Stimulated activated CD4-positive, alpha-beta T cell treated with anti-CD3 and anti-CD28 coated beads, Interleukin-15, amount 100 ng/mL, for 48 hours (primary cell): ENCODE measurements at places on chromosomes 3 and 15.
A peak's percentile ranks its signal among the peaks of the same experiment; 100 is the strongest.

- DNase-seq, result no peak
Observed at GRCh38 chr3:114408736-114409670, 115.2 kb downstream of the TIGIT start.

DNA sequence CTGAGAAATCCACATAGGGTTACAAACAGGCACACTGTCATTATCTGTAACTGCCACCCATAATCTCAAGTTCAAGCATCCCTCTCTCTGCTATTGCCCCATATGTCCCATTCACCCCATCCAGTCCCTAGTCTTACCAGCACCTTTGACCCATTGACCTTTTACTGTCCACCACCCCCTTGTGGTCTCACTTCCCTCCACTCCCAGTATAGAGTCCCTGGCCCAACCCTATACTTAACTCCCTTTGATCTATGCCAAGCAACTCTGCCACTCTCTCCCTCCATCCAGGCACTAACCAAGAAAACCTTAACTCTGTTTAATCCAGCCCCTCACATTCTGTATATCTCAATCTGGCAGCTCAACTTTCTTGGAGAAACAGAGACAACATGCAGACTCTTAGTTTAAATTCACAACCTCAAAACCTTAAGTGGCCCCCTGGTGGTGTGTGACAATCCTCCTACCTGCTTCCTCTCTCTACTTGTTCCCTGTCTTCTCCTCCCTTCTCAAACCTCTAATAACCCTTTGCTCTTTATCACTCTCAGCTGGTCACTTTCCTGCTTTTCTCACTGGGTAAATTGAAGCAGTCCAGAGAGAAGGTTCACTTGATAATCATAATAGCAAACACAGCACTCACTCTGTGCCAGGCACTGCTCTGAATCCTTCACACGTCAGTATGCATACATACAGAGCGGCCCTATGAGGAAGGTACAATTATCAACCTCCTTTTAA lies 162.7 kb downstream of the STT3B start:
- DNase-seq, result no peak

- DNase-seq, result no peak
Observed at GRCh38 chr15:70142072-70142321, 44.3 kb upstream of the TLE3 start.

GRCh38 chr3:182259579-182259978 lies 533.7 kb upstream of the ATP11B start:
- DNase-seq, result no peak

GRCh38 chr3:60890226-60890625 lies 361.0 kb downstream of the FHIT start:
- no peak for DNase-seq

DNA sequence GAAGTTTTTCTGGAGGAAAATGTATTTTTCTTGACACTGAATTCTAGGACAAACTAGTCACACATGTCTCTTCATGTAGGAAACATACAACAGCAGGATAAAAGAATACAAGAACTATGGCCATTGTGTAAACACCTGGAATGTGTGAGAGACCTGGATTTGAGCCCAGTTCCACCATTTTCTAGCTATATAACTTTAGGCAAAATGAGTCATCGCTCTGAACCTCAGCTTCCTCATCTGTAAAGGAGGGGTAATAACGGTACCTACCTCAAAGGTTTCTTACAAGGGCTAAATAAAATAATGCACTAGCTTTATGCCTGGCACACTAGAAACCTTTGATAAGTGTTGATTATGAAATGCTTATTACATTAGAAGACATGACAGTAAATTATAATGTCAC lies 57.8 kb downstream of the RIOX2 start:
- no peak for DNase-seq

DNA sequence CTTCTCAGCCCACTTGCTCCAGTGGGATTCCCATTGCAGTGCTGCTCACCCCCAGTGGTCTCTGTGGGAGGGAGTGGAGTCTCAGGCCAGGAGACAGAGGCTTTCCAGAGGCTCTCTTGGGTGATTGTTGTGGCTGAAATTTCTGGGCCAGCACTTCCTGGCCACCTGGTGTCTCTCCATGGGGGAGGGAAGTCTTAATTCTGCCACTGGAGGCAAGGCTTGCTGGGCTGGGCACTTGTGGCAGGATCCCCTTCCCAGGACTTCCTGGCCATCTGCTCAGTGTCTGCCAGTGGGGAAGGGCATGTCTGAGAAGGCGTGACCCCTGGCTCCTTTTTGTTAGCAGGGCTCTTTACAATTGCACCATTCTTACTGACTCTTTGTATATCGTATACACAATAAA lies 351.8 kb downstream of the GABRB3 start:
- no peak for DNase-seq

GRCh38 chr3:13584427-13584891 lies 35.5 kb downstream of the FBLN2 start:
- no peak for DNase-seq

GRCh38 chr15:25242957-25243799 lies 195.6 kb downstream of the UBE3A start:
- DNase-seq, result no peak

- DNase-seq, result no peak
Observed at GRCh38 chr15:94070356-94071295, 160.7 kb upstream of the MCTP2 start.

GRCh38 chr3:16516695-16517481 lies 3.4 kb upstream of the RFTN1 start:
- no peak for DNase-seq

GRCh38 chr3:185759512-185759911 lies 65.3 kb downstream of the IGF2BP2 start:
- DNase-seq, result no peak

DNA sequence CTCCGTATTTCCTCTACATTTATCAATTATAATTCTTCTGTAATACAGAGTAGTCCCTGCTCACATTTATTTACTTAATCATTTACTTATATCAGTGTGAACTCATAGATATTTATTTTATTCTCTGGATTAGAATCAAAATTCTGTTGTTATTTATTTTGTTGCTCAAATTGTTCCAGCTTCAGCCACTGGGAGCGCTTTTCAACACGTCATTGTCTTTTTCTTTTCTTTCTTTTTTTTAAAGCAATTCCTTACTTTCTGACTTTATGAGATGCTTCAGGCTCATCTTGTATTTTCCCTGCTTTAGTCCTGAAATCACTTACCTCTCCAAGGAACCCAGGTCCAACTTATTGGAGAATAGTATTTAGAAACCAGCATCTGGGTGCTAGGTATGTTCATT lies 53.4 kb downstream of the GLCE start:
- DNase-seq, result no peak

DNA sequence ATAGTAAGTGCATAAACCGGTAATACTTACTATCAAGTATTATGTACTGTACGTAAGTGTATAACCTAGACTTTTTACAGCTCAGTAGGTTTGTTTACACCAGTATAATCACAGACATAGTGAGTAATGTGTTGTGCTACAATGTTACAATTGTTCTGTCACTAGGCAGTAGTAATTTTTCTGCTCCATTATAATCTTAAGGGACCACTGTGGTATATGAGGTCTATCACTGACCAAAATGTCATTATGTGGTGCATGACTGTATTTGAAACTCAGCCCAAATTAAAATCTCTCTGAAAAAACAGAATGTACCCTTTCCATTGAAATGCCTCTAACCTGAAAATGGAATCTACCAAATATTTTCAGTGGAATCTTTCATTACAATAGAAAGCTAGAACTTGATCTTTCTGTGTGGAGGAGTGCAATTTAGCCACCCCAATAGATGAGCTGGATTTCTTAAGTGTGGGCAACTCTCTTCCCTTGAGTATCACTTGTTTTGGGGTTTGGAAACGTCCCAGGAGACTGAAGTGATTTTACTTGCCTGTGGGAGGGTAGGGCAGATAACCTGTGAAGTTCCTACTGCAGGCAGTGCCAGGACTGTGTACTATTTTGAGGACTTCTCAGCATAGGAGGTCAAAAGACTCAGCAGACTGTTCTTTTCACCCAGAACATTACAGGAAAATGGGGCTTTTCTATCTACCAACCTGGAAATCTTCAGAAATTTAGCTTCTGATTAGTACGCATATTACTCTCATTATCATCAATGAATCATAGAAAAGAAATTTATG lies 50.9 kb downstream of the FAM98B start:
- DNase-seq, result no peak

DNA sequence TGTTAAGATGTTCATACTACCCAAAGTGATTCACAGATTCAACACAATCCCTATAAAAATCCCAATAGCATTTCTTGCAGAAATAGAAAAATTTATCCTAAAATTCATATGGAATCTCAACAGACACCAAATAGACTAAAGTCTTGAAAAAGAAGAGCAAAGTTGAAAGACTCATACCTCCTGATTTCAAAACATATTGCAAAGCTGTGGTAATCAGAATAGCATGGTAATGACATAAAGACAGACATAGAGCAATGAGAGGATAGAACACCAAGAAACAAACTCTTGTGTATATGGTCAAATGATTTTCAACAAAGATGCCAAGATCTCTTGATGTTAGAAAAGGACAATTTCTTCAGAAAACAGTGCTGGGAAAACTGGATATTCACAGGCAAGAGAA lies 8.3 kb downstream of the GLB1 start:
- no peak for DNase-seq

DNA sequence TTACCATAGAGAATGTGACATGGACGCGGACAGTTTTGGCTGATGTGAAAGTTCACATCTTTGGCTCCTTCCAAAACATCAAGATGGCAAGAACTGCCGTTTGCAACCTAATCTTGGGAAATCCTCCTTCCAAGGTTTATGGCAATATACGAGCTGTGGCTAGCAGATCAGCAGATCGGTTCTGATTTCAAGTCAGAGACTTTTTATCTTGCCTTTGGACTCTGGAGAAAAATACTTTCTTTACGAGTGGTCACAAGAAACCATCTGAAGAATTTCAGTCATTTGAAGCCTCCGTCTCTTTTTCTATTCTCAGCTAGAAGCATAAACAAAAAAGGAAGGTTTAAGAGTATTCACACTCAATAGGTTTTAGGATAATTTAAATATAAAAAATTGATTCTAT lies 153.5 kb upstream of the MEIS2 start:
- DNase-seq, result no peak

- no peak for DNase-seq
Observed at GRCh38 chr15:63337046-63337445, 44.6 kb downstream of the CA12 start.

- peak; percentile 48 for DNase-seq
Observed at GRCh38 chr3:45950686-45951600, 7.7 kb downstream of the CXCR6 start.

GRCh38 chr15:62209322-62209721 lies 44.2 kb upstream of the C2CD4B start:
- no peak for DNase-seq

- DNase-seq, result no peak
Observed at GRCh38 chr3:40369716-40370115, 17.3 kb upstream of the ENTPD3 start.
